ENCODE measurements at places on chromosomes 16 and 17.

- peak; percentile 68 for DNase-seq
Measured at GRCh38 chr17:19336938-19337711, 25.4 kb downstream of the B9D1 start.

DNA sequence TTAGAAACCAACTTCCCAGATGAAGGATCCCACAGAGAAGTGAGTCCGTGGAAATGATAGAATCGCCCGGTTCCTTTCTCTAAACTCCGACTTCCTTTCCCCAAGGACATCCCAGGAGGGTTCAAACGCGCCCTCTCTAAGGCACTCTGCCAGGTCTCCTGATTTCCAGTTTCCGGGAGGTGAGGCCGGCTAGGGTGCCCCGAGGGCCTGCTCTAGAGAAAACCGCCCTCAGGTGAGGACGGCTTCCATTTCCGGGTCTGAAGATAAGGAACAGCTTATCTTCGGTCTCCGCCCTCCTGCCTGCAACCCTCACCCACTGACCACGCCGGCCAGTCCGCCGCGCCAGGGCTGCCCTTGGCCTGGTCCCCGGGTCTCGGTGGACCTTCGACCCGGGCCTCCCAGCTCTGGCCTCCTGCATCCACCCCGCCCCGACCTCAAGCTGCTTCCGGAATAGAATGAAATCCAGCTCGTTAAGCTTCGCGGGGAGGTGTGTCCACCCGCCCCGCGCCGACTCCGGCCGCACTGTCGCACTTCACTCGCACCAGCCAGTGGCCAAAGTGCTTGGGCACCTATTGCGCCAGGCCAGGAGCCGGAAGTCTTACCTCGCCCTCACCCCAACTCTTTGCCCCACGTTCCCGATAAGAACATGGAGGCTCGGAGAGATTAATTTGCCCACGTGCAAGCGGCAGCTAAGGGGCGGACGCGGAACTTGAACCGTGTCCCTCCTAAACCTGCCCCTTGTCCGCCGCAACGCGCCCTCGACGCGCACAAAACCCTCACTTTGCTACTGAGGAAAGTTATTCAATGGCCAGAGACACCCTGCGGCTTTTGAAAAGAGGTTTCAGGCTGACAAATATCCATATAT, 836 bp upstream of the MMP15 start:
- DNase-seq: no peak

- DNase-seq: no peak
Measured at GRCh38 chr17:65868881-65869280, 307.4 kb upstream of the AXIN2 start.

GRCh38 chr16:68689921-68690320, 44.8 kb downstream of the CDH3 start:
- DNase-seq: no peak

DNA sequence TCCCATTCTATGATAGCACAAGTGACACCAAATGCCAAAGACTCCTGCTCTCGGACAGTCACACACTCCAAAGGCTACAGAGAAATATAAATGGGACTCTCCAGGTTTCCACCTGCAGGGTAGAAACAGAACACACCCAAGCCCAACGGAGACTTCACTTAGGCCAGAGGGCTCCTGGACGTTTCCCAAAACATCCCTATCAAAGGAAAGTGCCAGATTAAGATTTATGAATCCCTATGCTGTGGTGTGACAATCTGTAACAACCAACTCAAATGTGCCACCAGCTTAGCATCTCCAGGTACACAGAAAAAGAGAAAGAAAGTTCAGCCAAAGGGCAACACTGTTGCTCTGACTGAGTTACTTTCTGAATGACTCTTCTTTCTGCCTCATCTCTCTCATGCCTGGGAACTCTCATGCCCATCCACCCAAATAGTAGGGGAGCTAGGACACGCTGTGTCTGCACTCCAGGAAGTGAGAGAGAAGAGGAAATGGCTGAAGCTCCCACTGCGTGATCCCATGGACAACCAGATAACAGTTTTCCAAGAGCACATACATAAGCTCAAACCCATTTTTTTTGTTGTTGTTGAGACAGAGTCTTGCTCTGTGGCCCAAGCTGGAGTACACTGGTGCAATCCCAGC, 49.7 kb downstream of the SMG6 start:
- DNase-seq: no peak

DNA sequence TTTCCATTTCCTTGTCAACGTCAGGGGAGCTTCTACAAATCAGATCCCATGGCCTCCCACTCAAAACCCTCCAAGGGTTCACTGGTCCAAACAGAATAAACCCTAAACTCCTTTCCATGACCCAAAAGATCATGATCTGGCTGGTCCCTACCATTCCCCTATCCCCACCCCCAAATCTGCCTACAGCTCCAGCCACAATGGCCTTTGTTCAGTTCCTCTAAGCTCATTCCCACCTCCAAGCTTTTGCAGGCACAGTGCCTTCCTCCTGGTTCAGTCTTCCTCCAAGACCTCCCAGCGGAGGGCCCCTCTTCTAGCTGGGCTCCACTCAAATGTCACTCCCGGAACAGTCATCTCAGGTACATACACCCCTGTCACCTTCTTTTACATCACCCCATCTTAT, 2.0 kb downstream of the GPRC5B start:
- DNase-seq: peak; percentile 62

DNA sequence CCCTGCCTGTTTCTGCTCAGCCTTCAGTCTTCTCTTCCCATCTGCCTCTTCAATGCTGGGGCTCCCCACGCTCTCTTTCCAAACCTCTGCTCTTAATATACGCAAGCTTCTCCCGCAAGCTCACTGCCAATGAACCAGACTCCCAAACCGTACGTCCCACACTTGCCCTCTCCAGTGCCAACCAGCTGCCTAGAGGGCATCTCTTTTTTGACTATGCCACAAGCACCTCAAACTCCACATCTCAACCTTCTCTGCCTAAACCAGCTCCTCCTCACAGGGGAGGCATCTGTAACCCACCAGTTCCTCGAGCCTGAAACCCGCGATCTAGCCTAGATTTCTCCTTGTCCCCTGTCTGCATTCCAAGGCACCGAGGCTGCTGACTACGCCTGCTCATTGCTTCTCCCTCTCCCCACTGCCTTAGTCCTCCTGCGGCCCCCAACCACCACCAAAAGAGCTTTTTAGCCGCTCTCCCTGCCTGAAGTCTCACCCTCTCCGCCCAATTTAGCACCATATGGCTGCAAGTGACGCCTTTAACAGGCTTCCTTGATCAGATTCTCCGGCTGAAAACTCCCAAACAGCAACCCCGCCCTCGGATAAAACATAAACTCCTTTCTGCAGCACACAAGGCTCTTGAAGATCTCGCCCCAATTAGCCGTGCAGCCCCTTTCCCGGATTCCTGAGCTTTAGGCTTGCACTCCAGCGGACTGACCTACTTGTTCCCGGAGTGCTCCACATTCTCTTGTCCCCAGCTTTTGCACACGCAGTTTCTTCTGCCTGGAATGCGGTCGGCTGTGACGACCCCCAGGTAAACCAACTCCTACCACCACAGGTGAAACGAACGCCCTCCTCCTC, 1.5 kb downstream of the GGA2 start:
- DNase-seq: no peak

GRCh38 chr17:31842195-31843069, 16.6 kb downstream of the COPRS start:
- peak; percentile 68 for DNase-seq

Measured in putamen (tissue), 1 donor.